IMR-90 (cell line): ENCODE measurements at places on chromosomes 12 and 14.

DNA sequence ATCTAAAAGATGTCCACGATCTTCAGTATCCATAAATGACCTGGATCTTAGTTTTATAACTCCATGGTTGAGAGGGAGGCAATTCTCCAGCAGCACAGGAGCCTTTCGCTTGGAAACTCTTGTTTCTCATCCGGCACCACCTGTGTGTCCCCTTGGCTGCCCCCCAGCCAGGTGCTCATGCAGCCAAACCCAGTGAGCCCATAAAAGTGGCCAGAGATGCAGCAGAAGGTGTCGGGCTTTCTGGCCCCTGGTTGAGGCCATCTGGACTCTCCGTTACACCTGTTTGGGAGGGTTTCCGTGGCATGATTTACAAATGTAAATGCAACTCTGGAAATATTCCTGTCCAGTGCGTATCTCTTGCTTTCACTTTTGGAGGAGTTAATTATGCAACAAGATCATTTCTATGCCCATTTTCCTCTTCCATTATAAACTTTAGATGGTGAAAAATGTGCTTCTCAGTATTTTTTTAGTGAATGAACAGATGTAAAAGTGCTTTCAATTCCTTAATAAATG is 291.1 kb downstream of the DIO2 start:
- peaks cover 4% of the 10 kb centered on the region; the same call in 1 of the 2 replicates for H3K27me3 ChIP-seq
- H3K4me3 ChIP-seq = no peak overlapping the region
- H3K4me1 ChIP-seq = no peaks in the 10 kb centered on the region
- no peak for DNase-seq

GRCh38 chr12:1821805-1822204 is 1.4 kb downstream of the LRTM2 start:
- no peaks in the 10 kb centered on the region for H3K4me1 ChIP-seq
- no peak overlapping the region for H3K4me3 ChIP-seq
- H3K27me3 ChIP-seq = peaks cover 77% of the 10 kb centered on the region
- H3K27ac ChIP-seq = no peak overlapping the region

DNA sequence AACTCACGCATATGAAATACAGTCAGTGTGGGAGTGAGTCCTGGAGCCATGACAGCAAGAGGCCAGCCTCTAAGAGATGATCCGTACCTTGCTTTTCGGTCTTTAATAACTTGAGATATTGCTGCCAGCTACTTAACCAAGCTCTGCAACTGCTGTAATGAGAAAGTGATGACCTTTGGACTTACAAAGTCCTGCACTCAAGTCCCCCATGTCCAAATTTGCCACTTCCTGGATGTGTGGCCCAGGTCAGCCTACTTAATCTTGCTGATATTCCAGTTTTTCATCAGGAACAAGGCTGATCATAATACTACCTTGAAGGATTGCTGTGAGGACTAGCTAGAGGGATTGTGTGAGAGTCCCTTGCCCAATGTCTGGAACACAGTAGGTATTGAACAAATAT is 33.8 kb upstream of the DUSP6 start:
- H3K27ac ChIP-seq = no peak overlapping the region
- no peak for DNase-seq
- H3K4me1 ChIP-seq = peaks cover 18% of the 10 kb centered on the region
- no peaks in the 10 kb centered on the region for H3K27me3 ChIP-seq

- H3K27ac ChIP-seq = no peak overlapping the region
- H3K4me1 ChIP-seq = no peaks in the 10 kb centered on the region; the same call in 1 of the 2 replicates
- H3K36me3 ChIP-seq = peaks cover 8% of the 10 kb centered on the region; the same call in 1 of the 2 replicates
- no peak for DNase-seq
- H3K4me3 ChIP-seq = no peak overlapping the region
- peaks cover 2% of the 10 kb centered on the region; the same call in 1 of the 2 replicates for H3K27me3 ChIP-seq
These were observed 12.9 kb downstream of the ITGB7 start for GRCh38 chr12:53193985-53194716.

GRCh38 chr12:81249976-81250375 is 172.1 kb downstream of the ACSS3 start:
- H3K27ac ChIP-seq = no peak overlapping the region
- no peaks in the 10 kb centered on the region for H3K36me3 ChIP-seq
- H3K4me1 ChIP-seq = no peaks in the 10 kb centered on the region
- DNase-seq = no peak
- no peak overlapping the region for H3K4me3 ChIP-seq
- H3K27me3 ChIP-seq = no peaks in the 10 kb centered on the region

DNA sequence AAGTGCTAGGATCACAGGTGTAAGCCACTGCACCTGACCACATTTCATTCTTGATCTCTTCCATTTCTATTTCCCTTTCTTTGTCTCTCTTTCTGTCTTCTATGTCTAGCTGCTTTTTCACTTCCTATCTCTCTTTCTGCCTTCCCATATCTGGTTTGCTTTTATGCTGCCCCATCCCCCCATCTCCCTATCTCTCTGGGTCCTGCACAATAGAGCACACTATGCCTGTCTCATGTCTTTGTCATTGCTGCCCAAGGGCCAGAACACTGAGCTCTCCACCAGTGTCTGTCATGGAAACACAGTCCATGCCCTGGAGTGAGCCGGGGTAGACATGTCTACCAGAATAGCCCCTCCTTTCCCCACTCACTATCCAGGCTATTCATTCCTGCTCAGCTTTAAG is 12.3 kb upstream of the RARG start:
- H3K27me3 ChIP-seq = peaks cover 35% of the 10 kb centered on the region
- no peaks in the 10 kb centered on the region for H3K36me3 ChIP-seq
- H3K4me1 ChIP-seq = no peaks in the 10 kb centered on the region
- no peak overlapping the region for H3K27ac ChIP-seq
- no peak for DNase-seq

DNA sequence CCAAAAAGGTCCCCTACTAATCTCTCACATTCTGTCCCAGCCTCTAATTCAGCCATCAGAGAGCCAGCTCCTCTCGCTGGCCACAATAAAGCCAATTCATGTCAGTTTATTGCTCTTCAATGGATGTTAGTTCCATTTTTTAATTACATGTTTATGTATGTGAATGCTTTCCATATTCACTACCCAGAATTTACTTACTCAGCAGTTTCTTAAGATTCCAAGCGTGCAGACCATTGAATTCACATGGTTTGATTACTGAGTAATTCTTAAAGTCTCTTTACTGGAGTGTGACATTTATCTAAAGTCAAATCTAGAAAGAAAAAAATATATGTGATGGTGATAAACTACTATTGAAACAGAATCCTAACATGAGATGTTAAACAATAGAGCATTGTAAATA is 102.2 kb downstream of the LLPH start:
- H3K4me3 ChIP-seq = no peak overlapping the region
- DNase-seq = no peak
- H3K4me1 ChIP-seq = no peaks in the 10 kb centered on the region
- peaks cover 2% of the 10 kb centered on the region; the same call in 1 of the 2 replicates for H3K27me3 ChIP-seq
- H3K27ac ChIP-seq = no peak overlapping the region

DNA sequence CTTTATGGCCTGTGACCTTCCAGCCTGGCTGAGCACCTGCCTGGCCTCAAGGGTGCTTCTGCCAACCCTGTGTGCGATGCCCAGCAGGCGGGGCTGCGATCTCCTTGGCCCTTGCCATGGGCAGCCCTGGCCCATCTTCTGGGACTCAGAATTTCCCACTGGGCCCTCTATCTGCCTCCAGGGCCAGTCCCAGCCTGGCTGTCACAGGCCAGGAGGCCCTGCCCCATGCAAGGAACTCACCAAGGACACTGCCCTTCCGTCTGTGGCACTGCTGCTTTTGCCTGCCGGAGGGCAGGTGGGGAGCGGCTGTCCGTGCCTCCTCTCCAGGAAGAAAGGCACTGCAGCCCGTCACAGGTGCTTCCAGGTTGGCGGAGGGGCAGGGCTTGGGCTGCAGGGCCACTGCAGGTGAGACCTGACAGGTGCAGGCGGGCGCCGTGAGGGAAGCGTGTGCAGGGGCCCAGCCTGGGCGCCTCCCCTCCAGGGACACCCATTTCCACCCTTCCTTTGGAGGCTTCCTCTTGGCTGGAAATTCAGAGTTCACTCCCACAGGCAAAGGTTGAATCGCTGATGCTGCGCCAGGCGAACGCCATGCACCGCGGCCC is 177.8 kb downstream of the KIF26A start:
- no peak for DNase-seq
- no peaks in the 10 kb centered on the region for H3K4me1 ChIP-seq
- H3K27ac ChIP-seq = no peak overlapping the region
- no peak overlapping the region for H3K4me3 ChIP-seq
- H3K27me3 ChIP-seq = no peaks in the 10 kb centered on the region
- no peaks in the 10 kb centered on the region for H3K36me3 ChIP-seq
